ENCODE measurements at places on chromosomes 2 and 18.

GRCh38 chr2:183292028-183292427 lies 167.8 kb downstream of the NUP35 start:
- no peak for DNase-seq

- DNase-seq, result peak; percentile 24
Measured at GRCh38 chr2:65397122-65397521, 35.3 kb downstream of the SPRED2 start.

GRCh38 chr18:11518788-11519685 lies 90.4 kb upstream of the SLC35G4 start:
- peak; percentile 54 for DNase-seq

GRCh38 chr2:37698931-37699481 lies 27.6 kb upstream of the CDC42EP3 start:
- peak; percentile 92 for DNase-seq

- no peak for DNase-seq
Measured at GRCh38 chr2:105176429-105176828, 65.1 kb upstream of the GPR45 start.

DNA sequence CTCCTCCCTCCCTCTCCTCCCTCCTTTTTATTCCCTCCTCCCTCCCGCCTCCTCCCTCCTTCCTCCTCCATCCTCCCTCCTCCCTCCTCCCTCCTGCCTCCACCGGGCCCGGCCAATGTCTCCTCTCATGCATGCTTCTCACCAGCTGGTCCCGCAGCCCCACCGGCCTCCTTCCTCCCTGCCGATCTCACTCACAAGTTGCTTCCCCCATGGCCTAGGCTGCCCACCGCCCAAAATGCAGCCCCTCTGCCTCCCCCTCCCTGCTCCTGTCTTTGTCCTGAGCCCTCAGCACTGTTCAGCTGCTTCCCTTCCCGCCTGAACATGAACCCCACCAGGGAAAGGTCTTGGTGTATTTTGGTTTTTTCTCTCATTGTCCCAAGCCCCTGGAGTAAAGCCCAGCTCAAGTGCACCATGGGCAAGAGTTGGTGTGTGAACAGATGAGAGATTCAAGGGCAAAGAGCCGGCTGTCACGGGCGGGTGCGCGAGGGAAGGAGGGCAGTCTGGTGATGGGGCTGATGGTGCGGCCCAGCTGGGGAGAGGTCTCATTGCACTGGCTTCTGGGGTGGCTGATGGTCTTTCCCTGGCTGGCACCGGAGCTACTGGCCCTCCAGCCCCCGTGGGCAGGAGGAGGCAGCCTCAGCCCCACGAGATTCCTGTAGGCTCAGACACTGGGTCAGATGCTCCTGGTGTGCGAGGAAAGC lies 117.6 kb downstream of the TWIST2 start:
- DNase-seq, result no peak

- no peak for DNase-seq
Measured at GRCh38 chr2:44086629-44087028, 82.0 kb upstream of the PPM1B start.

DNA sequence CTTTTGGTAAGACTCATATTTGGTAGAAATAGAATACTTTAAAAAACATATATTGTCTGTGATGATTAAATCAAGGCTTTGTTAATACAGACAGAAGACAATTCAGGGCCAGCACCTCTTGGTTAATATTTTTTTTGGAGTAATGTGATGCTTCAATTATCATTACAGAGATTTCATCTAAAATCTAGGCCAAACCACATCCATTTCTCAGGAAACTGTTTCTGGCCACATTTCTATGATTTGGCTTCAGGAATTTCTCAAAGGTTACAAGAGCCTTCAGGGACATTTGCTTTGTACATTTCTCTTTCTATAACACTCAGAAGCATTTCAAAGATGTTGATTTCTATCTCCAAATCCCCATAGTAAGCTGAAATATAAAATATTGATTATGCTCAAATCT lies 614.9 kb downstream of the LRP1B start:
- DNase-seq, result peak; percentile 31

DNA sequence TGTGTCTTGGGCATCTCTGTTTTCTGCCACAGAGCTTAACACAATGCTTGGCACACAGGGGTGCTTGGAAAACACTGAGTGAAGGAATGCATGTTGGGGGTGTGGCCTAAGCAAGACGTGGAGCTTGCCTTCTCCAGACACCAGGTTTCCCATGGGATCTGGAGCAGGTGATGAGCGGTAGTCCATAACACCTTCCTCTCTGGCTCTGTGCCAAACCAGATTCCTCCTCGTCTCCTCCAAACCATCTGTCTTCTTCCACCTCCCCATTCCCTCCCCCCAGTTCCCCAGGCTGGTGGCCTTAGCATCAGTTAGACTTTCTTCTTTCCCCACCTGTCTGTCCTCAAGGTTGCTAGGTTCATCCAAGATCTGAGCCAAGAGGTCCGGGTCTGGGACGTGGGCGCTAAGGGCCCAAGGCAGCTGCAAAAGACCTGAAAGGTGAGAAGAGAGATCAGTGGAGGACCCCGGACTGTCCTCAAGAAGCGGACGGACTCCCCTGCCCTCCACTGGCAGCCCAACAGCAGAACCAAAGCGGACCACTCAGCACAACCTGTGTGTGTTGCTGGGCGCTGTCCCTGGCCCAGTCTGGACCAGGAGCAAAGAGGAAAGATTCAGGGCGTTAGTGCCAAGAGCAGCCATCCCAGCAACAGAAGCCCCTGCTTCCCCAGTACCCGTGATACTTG lies 1.2 kb upstream of the ITM2C start:
- DNase-seq, result no peak

DNA sequence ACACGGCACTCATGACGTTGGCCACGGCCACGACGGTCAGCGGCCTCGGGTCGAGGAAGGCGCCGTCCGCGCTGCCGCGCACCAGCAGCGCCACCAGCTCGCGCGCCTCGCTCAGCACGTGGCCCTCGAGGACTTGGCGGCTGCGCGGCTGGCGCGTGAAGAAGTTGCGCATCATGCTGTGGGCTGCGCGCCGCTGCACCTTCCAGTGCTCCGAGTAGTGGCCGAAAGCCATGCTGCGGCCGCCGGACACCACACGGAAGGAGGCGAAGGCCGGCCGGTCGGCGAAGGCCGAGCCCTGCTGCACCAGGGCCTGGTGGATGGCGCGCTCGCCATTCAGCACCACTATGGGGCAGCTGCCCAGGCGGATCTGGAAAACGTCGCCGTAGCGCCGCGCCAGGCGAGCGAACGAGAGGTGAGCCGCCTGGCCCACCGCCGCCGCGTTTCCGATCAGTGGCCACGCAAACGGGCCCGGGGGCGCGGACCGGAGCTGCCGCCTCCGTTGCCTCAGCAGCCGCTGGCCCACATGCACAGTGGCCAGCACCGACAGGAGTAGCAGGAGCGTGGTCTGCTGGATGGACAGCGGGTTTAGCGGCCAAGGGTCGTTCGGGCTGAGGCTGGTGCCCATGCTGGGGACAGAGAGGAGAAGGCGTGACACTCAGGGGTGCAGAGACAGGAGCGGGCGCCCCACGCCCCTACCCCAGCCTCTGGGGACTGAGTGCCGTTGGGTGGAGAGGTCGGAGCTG lies 1.0 kb downstream of the CYP1B1 start:
- no peak for DNase-seq

DNA sequence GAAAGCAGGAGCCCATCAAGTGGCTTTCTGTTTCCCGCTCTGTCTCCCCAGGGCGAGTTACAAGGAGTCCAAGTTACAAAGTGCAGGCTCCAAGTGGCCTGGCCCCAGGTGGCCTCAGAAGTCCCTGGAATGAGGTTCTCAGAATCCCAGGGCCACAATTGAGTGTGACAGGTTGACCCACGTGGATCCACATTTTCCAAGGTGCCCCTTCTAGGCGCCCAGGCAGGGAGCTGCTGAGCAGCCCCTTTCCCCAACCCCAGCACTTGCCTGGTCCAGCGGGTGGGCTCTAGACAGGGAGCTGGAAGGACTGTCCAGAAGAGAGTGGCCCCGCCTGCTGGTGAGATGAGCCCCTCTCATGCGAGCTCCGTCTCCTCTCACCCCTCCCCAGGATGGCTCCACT lies 253.4 kb downstream of the CYP26B1 start:
- no peak for DNase-seq

- DNase-seq, result no peak
Measured at GRCh38 chr2:156903335-156903734, 354.2 kb upstream of the GALNT5 start.

DNA sequence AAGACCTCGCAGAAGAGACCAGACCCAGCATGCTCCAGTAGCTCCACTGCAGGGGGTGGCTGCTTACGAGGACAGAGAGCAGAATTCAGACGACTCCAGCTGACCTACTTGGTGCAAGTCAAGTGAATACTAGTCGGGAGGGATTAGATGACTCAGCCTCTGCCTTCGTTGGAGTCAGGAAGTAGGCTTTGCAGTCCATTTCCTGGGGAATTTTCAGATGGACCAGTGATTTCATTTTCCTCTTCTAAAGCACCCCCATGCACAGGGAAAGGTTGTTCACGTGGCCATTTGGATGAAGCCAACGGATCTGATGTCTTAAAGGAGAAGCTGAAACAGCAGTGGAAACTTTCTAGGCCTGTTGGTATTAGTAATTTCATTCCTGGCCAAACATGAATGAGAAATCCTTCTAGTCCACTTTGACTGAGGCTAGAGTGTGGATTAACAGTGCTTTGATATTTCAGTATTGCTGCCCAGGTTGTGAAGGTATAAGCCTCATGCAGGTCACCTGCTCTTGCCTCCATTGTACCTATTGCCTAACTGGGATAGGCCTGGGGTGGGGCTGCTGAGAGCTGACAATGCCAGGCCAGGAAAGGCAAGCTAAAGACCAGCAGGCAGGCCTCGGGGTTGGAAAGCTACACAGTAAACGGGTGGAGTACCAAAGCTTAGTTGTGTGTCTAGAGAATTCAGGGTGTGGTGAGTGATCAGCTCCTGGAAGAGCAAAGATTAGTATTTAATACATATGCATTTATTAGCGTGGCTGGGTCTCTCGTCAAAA lies 117.6 kb upstream of the FOSL2 start:
- DNase-seq, result peak; percentile 98

DNA sequence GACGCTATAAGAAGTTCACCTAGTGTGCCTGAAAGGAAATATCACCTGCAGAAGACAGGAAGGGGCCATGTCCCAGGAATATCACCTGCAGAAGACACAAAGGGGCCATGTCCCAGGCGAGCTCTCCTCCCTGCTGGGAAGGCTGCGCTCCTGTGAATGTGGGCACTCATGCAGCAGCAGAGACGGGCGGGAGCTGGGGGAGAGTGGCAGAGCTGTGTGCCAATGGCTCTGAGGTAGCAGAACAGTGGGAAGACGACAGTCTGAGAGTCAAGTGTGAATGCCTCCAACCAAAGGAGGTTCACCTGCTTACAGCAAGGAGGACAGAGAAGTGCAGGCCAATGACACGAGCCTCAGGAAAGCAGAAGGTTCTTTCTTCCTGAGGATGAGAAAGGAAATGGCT lies 117.9 kb upstream of the SALL3 start:
- DNase-seq, result no peak

DNA sequence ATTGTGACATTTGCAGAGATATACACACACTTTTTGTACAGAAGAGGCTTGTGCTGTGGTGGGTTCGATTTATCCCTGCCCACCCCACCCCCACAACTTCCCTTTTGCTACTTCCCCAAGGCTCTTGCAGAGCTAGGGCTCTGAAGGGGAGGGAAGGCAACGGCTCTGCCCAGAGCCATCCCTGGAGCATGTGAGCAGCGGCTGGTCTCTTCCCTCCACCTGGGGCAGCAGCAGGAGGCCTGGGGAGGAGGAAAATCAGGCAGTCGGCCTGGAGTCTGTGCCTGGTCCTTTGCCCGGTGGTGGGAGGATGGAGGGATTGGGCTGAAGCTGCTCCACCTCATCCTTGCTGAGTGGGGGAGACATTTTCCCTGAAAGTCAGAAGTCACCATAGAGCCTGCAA lies 40.0 kb downstream of the STEAP3 start:
- DNase-seq, result no peak

- DNase-seq, result no peak
Measured at GRCh38 chr2:102391565-102391964, 31.4 kb upstream of the IL18RAP start.

DNA sequence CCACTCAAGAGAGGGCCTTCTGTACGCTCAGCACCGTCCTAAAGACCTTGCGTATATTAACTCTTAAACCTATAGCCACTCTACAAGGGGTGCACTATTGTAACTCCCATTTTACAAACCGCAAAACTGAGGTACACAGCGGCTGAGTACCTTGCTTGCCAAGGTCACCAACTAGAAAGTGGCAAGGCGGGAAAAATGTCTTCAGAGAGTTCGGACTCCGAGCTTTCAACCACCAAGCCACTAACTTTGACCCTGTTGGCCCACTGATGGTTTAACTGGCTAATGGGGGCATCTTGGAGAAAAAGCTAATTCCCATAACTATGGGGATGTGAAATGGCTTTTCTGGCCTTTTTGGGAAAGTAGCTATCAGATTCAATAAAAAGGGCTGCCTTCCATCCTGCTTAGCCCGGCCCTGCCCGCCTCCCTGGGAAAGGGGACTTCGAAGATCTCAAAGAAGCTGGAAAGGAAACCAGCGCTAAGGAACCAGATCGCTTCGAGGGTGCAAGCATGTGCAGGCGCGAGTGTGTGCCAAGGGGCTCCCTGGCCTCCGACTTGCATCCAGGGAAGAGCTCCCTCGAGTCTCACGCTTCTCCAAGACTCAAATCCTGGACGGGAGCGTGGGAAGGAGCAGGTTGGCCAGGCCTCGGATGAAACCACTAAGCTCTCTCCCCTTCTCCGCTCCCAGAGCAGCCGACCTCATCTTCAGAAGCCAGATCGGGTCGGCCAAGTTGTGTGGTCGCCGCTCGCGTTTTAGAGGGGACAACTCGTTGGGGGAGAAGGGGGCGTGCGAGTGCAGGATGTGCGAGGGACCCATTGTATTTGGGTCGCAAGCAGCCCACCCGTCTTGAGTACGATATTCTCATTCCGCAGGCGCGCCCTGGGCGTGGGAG lies 2.2 kb upstream of the SP5 start:
- no peak for DNase-seq

- peak; percentile 79 for DNase-seq
Measured at GRCh38 chr18:2857491-2858131, 10.8 kb downstream of the EMILIN2 start.

GRCh38 chr18:37538526-37539205 lies 26.9 kb downstream of the CELF4 start:
- no peak for DNase-seq

DNA sequence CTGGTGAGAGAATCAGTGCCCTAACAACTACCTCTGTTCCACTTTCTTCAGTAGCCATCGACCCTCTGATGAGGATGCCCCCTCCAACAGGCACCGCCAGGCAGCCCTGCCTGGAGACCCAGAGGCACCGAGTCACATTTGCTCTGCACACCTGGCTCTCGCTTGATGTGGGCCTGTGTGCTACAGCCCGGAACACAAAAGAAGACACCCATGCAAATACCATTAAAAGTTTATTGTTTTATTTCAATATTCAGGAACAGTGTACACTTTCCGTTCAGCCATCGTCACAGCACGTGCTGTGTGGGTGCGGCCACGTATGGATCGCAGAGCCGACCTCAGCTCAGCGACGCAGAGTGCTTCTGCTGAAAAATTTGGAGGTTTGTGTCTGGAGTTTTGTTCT lies 154.0 kb downstream of the MBP start:
- no peak for DNase-seq

DNA sequence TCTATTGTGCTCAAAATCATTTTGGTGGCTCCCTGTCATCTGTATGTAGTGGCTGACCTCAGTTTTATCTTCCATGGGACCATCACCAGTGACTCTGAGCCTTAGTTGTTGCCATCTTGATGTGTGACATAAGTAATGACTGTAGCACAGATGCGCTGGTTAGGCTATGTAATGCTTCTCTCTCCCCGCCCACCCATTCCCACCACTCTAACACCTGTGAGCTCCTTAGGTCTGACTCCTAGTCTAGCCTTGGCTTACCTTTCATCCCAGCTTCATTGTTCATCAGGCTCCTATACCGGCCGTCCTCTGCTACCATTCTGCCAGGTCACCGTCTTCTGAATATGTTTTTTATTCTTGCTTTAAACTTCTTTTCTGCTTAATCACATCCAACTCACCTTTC lies 17.2 kb downstream of the MYO1B start:
- DNase-seq, result peak; percentile 43

All from fibroblast of upper back skin (primary cell).